ENCODE measurements at places on chromosomes 11 and 22.

- DNase-seq = no peak
These were observed 29.2 kb upstream of the PPARA start for GRCh38 chr22:46121079-46121478.

DNA sequence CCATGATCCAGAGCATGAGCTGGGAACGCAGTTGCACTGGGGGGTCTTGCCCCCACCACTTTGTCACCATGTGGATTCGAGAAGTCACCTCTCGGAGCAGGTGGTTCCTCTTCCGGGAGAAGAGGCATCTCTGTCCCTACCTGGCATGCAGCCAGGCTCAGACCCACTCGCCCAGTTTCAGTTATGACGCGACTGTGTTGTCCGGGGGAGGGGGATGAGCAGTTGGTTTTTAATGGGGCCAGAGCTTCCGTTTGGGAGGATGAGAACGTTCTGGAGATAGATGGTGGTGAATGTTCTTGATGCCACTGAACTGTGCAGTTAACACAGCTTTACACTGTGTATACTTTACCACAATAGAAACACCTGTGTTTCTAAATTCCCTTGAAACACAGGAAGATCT lies 41.5 kb downstream of the DHCR7 start:
- no peak for DNase-seq

DNA sequence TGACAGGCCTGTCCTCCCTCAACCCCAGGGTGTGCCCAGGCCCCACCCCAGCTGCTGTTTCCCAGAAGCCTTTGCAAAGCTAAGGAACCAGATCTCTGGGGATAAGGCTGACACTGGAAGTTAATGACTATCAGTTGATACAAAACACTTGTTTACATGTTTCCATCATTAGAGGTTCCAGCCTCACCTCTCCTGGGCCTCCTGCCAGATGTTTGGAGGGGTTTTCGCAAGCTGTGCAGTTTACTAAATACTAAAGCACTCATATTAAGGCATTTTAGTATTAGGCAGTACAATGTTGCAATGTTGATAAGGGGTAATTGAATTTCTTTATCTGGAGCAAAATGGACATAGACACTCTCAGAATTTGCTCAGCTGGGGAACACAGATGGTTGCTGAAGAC lies 218.7 kb downstream of the INSC start:
- no peak for DNase-seq

GRCh38 chr11:62353841-62354240 lies 16.6 kb downstream of the ASRGL1 start:
- DNase-seq = no peak

GRCh38 chr11:17259519-17259918 lies 17.0 kb upstream of the NUCB2 start:
- no peak for DNase-seq

- no peak for DNase-seq
These were observed 9.1 kb upstream of the PPARA start for GRCh38 chr22:46140989-46141928.

DNA sequence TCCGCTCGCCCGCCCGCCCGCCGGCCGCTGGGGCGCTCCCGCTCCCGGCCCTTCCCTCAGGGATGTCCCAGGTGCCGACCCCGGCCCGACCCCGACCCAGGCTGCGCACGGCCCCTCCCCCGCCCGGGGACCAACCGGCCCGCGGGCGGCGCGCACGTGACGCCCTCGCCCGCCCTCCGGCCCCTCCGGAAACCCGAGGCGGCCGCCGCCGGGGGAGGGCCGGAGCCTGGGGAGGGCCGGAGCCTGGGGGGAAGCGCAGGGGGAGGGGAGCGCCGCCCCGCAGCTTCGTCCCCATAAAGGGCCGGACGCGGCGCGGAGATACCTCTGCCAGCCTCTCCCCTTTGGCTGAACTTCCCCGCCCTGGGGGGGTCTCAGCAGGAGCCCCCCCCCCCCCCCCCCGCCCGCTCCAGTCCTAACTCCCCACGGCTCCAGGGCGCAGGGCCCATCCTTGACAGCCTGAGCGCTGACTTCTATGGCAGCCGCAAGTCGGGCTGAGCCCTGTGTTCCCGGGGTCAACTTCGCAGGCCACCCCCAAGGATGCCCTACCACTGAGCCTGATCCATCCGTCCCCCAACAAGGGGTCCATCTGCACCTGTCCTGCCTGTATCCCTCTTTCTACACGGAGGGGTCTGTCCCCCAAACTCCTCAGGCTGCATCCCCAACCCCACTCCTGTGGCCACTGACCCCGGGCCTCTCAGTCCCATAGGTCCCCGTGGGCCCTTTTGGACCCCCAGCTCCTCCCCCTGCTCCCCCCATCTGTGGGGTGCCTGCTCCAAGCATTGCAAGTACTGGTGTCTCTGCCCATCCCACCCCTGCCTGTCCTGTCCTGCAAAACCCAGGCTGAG lies at the start of gene MAPK12:
TSS of gene MAPK12 (minus strand) at position 69 of the 845 bp plus-strand sequence. CDS start 174 bp downstream, outside the sequence.
- DNase-seq = no peak

DNA sequence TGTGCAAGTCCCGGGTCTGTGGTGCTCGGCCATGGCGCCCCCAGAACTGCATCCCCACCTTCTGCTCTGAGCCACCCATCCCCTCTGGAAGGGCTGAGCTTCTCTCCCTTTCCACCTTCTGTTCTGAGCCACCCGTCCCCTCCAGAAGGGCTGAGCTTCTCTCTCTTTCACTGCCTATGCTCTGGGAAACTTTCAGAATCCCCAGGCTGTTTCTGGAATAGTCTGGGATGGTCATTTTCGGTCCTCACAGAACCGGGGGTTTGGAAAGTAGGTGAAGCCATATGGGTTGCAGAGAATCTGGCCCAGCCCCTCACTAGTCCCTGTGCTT lies 3.4 kb upstream of the BID start:
- no peak for DNase-seq

GRCh38 chr22:18090286-18090685 lies 12.5 kb downstream of the PEX26 start:
- DNase-seq = no peak

GRCh38 chr11:59186130-59186594 lies 14.2 kb downstream of the DTX4 start:
- no peak for DNase-seq

- peak; percentile 70 for DNase-seq
These were observed 19.7 kb upstream of the APOL3 start for GRCh38 chr22:36180038-36180880.

- no peak for DNase-seq
These were observed 38.3 kb downstream of the GAB4 start for GRCh38 chr22:16969508-16970327.

DNA sequence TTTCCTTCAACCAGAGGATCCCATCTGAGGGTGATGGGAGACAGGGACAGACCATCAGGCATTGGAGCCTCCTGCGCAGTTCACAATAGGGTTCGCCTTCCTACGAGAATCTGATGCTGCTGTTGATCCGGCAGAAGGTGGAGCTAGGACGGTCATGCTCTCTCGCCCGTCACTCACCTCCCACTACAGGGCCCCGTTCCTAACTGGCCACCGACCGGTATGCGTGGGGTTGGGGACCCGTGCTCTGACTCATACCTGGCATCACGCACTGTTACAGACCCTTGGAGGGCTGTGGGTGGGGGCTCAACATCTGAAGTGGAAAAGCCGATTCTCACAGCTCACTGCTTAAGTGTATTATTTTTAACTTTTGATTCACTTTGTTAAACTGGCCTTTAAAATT lies 402.3 kb downstream of the BRD1 start:
- no peak for DNase-seq

GRCh38 chr11:24900960-24901549 lies 404.2 kb downstream of the LUZP2 start:
- DNase-seq = no peak

GRCh38 chr22:30970356-30970746 lies 1.3 kb downstream of the TUG1 start:
- no peak for DNase-seq

DNA sequence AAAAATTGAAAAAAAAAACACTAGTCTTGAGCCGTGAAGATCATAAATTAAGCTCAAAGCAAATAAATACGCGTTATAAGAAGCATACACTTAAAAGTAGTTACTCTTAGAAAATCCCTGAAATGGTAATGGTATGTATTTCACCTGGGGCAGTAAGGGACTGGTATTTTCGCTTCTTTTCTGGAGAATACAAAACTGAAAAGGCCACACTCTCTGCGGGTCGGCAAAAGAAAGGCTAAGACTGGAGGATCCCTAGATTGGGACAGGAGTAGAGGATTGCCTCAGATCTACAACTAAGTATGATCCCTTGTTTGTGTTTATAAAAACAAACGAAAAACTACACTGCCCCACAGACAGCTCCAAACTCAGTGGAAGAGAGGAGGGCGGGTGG lies 617 bp downstream of the TSG101 start:
- no peak for DNase-seq

Measured in right forelimb (tissue), 1 donor.